Left lobe of liver (tissue), 2 donors: ENCODE measurements at places on chromosomes 1 and 21. TPM values are rescaled to one million over a fixed set of nuclear protein-coding genes. Genes with fewer than 3 reads are reported as not detected.

The IFFO2 gene
- 4.1 TPM for total RNA-seq

The TMEM61 gene
- not detected for total RNA-seq

The PDZK1IP1 gene
- 1.3 TPM for total RNA-seq

The MATN1 gene
- total RNA-seq = not detected

The SYNC gene
- total RNA-seq = 0.45 TPM

The PIGP gene
- 13.6 TPM for total RNA-seq

The ZNF672 gene
- total RNA-seq = 19.6 TPM

The COL24A1 gene
- not detected for total RNA-seq

The GJC2 gene
- total RNA-seq = 0.50 TPM

The UTS2 gene
- total RNA-seq = not detected

The DHRS3 gene
- total RNA-seq = 175 TPM

The ARHGAP30 gene
- 4.0 TPM for total RNA-seq

The NBPF6 gene
- not detected for total RNA-seq

The DENND2C gene
- total RNA-seq = 4.7 TPM

The CCDC27 gene
- not detected for total RNA-seq

The ERMAP gene
- 15.1 TPM for total RNA-seq

The LRRC53 gene
- not detected for total RNA-seq

The MTF1 gene
- total RNA-seq = 6.6 TPM
